ENCODE measurements at places on chromosomes 16 and 17.

GRCh38 chr17:60947100-60947499, 269.4 kb downstream of the BCAS3 start:
- DNase-seq = no peak

DNA sequence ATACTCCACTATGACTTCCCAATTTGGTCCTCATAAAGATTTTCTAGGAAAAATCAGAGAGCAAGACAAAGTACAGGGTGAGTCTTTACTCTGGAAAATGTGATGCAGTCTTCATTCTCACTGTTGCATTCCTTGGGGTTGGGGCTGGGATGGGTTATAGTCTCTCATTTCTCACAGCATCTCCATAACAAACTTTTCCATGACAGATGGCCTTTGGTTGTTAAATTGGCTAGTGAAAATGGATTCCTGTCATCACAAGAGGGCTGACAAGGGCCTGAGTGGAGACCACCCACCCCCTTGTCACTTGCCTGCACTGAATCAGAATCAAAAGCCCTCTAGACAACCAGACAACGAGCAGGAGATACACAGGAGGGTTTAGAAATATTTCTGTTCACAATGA, 174.6 kb downstream of the AATF start:
- DNase-seq = peak; percentile 64

- no peak for DNase-seq
Measured at GRCh38 chr17:60769327-60769726, 91.7 kb downstream of the BCAS3 start.

GRCh38 chr16:73143576-73144422, 95.9 kb upstream of the ZFHX3 start:
- no peak for DNase-seq

DNA sequence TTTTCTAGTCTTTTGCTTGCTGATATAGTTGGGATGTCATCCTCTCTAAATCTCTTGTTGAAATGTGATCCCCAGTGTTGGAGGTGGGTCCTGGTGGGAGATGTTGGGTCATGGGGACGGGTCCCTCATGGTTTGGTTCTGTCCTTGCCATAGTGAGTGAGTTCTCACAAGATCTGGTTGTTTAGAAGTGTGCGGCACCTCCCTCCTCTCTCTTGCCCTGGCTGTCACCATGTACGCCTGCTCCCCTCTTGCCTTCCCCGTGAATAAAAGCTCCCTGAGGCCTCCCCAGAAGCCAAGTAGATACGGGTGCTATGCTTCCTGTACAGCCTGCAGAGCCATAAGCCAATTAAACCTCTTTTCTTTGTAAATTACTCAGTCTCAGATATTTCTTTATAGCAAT, 15.2 kb downstream of the IL4R start:
- DNase-seq = no peak

DNA sequence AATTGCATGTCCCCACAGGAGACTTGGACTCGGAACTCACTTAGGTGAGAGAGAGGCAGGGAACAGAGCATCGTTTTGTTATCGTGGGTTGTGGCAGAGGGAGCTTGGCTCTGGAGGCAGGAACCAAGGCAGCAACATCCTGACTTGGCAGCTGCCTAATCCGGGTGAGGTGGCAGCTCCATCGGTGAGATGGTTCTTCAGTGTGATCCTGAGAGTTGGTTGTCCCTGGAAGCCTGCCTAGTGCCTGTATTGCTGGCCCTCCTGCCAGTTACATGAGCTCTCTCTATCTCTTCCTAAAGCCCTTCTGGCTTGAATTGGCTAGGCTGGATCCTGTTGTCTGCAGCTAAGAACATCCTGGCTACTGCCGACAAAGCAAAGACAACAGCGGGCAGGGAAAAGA, 19.9 kb upstream of the SEC14L1 start:
- no peak for DNase-seq

DNA sequence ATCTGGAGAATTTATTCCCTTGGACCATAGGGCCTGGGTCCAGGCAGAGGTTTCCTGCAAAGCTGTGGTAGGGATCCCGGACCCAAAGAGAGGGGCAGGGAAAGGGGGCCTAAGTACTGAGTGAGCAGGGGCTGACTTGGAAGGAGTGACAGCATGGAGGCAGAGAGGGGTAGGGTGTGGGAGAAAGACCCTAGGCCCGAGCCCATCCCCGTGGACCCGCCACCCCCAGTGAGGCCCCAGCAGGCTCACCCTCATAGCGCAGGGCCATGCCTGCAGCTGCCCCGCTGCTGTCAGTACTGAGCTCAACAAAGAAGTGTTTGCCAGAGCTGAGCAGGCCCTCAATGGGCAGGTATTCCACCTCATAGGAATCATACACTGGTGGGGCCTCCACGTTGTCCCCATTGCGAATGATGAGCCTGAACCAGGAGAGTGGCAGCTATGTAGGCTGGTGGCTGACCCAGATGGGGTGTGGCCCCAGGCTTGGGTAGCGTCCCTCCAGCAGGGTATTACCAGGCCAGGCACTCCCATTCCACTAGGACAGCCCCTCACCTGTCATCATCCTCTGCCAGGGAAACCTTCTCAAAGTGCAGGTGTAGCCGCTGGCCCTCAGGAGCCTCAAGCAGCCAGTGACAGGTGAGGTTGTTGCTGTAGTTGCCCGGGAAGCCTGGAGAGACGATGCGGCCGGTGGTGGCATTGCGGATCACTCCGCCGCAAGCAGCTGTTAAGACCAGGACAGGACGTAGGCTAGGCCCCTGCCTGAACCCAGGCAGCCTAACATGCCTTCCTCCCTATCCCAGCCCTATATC, 9.1 kb upstream of the PHF12 start:
- DNase-seq = no peak
